B cell (primary cell): ENCODE measurements at places on chromosomes 11 and 22.

DNA sequence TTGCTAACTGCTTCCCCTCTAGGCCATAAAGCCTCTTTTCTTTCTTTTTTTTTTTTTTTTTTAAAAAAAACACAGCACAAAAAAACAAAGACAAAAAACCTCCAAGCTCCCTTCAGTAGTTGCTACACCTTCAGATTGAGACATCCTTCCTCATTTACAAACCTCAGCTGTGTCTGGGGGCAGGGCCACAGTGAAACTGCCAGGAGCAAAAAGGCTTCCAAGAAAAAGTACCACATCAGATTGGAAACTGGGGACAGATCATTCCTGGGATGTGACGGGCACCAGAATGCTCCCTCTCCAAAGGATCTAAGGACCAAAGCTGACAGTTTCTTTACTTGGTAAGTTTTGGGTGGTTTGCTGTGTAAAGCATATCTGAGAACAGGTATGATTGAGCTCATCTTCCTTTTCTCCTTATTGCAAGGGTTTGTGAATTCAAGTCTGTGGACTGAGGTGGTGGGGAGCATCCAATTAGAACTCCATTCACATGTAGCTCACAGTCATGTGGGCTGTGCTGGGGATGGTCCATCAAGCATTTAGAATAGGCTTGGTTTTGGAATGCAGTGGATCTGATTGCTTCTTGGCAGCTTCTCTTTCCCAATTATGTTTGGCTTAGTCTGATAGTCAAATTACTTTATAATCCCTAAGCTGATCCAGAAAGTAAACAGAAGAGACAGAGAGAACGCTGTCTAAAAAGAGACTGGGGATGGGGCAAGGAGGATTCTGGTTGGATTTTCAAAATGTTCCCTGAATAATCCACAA, 705 bp downstream of the BBOX1 start:
- DNase-seq: no peak

GRCh38 chr22:49462795-49463194, 364.9 kb downstream of the BRD1 start:
- DNase-seq: no peak

- DNase-seq: no peak
Measured at GRCh38 chr22:45905924-45906865, 70.8 kb downstream of the WNT7B start.

GRCh38 chr11:100550912-100551632, 136.0 kb upstream of the ARHGAP42 start:
- DNase-seq: no peak

- DNase-seq: no peak
Measured at GRCh38 chr22:26444777-26445176, 15.7 kb downstream of the ASPHD2 start.

- DNase-seq: no peak
Measured at GRCh38 chr11:23413057-23413456, 552.8 kb upstream of the CCDC179 start.

DNA sequence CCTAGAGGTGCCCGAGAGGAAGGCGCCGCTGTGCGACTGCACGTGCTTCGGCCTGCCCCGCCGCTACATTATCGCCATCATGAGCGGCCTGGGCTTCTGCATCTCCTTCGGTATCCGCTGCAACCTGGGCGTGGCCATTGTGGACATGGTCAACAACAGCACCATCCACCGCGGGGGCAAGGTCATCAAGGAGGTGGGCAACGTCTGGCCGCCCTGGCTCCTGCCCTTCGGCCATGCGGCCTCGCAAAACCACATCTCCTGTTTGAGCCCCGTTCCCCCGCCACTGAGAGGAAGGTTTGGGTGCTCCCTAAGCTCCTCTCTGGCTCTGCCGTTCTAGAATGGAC, 3.4 kb downstream of the SLC17A6 start:
- no peak for DNase-seq

DNA sequence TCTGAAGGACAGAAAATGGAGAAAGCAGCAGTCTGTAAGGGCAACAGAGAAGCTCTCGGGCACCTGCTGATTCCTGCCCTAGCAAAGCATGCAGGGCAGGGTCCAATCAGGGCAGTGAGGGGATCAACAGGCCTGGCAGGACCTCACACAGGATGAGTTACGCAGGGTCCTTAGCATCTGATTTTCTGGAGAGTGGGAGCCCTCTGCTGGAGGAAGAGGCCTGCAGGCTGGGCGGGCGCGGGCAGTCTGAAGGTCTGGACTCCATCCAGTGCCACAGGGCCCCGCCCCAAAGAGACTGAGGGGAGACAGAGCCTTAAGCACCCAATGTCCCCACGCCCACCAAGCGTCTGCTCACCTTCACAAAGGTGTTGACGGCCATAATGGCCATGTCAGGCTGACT, 28.9 kb downstream of the AP1B1 start:
- DNase-seq: no peak

GRCh38 chr22:39984006-39984405, 10.7 kb upstream of the FAM83F start:
- no peak for DNase-seq

DNA sequence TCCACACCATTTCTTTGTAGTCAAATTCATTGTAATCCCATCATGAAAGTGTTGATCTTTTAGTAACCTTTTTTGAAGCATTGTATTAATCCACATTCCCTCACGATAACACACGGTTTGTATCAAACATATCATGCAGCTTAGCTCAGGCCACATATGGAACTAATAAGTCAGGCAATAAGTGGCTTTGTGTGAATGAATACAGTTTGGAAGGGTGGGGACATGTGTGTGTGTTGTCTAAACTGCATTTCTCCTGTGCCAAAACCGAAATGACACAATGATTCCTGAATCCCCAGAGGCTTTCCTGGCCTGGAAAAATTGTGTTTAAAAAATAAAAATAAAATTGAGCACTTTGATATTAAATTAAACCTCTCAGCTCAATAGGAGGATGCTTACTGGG, 98.3 kb downstream of the WNT11 start:
- no peak for DNase-seq

DNA sequence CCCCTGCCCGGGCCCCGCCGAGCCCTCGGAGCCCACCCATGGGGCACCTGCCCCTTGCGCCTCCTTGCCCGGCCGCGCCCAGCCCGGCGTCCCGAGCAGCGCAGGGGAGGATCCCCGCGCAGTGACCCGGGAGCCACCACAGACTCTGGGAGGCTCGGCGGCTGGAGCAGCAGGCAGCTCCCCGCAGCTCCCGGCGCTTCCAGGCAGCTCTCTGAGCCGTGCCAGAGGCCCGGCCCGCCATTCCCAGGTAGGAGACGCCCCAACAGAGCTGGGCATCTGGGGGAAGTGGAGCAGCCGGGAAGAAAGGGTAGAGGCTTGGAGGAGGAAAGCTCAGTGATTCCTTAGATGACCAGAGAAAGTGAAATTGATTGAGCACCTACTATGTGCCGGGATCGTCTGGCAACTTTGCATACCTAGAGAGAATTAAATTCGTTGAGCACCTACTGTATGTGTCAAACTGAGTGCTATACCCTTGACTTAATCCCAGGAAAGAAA, 670 bp downstream of the RASD2 start:
- peak; percentile 22 for DNase-seq

DNA sequence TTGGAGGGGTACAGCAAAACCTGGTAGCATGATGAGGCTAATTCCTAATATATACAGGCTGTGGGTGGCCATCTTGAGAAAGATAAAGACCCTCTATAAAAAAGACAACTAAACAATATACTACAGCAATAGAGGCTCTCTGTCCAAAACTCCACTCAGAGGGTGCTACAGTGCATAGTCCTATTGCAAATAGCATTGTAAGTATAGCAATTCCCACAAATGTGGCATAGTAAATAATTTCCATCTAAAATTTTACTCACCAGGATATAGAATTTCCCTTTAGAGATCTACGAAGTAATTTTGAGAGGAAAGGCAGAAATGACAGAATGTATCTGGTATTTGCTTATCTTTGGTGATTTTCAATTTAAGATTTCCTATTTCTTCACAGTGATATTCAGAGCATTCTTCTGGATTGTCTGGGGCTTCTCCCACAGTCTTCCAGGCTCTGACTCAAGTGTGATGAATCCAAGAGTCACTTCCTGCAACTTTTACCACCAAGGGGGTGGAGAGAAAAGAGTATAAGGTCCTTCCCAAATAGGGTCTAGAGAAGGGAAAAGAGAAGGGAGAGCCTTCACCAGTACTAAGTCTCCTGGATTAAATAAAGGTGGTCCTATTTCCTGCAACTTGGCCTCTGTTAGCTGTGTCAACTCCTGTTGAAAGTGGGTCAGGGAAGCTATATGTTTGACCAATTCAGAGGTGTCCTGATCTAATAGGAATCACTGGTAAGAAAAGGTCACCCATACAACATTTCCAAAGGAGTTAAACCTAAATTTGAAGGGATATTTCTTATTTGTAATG, 1054.7 kb upstream of the CNTN5 start:
- no peak for DNase-seq

- no peak for DNase-seq
Measured at GRCh38 chr11:134939031-134939430, 527.0 kb upstream of the B3GAT1 start.

DNA sequence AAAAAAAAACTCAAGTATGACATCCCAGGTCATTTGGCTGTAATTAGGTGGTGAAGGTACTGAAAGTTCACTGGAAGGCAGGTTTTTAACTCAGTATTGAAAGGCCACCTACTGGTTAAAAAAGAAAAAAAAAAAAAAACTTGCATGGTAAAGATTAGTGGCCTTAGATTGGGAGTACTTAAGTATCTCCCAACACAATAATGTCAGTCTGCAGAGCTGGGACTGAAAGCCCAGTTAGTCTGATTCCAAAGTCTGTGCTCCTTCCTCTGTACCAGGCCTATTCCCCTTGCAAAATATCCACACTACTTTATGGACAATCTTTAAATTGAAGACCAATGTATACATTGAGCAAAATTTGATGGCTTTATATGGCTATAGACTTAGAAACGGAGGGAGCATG, 85.5 kb downstream of the NOX4 start:
- DNase-seq: no peak

GRCh38 chr22:20585639-20586402, 78.4 kb downstream of the MED15 start:
- no peak for DNase-seq

DNA sequence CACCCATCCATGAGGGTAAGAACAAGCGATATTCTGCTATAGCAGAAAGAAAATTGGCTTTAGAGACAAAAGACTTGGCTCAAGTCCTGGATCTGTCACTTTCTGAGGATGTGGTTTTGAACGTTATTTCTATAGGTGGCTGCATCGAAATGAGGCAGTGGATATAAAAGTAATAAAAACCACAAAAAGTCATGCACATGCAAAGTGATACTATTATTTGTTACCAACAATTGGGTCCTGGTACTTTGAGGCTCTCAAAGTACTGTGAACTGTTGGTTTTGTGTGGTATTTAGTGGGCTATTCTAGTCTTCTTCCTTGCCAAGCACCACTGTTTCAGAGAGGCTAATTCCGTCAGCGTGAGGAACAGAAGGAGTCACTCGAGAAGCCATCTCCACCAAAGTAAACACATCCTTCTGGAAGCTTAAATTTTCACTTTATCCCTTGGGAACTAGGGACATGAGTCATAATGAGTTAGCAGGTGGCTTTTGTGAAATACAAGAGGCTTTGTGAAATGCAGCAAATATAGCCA, 13.1 kb downstream of the UBASH3B start:
- no peak for DNase-seq

GRCh38 chr11:31529189-31529588, 19.6 kb downstream of the ELP4 start:
- DNase-seq: no peak

GRCh38 chr11:30585892-30586250, 282 bp downstream of the MPPED2 start:
- peak; percentile 7 for DNase-seq

- no peak for DNase-seq
Measured at GRCh38 chr11:8156877-8157276, 11.9 kb downstream of the RIC3 start.

DNA sequence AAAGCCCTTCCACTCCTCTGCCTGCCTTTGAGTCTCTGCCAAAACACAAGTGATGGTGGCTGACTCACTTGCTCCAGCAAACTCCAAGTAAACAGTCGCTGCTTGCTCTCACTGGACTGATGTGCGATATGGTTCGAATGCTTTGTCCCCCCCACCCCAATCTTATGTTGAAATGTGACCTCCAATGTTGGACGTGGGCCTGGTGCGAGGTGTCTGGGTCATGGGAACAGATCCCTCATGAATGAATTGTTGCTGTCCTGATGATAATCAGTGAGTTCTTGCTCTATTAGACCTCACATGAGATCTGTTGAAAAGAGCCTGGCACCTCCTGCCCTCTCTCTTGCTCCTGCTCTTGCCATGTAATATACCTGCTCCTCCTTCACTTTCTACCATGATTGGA, 747.9 kb downstream of the OPCML start:
- no peak for DNase-seq

DNA sequence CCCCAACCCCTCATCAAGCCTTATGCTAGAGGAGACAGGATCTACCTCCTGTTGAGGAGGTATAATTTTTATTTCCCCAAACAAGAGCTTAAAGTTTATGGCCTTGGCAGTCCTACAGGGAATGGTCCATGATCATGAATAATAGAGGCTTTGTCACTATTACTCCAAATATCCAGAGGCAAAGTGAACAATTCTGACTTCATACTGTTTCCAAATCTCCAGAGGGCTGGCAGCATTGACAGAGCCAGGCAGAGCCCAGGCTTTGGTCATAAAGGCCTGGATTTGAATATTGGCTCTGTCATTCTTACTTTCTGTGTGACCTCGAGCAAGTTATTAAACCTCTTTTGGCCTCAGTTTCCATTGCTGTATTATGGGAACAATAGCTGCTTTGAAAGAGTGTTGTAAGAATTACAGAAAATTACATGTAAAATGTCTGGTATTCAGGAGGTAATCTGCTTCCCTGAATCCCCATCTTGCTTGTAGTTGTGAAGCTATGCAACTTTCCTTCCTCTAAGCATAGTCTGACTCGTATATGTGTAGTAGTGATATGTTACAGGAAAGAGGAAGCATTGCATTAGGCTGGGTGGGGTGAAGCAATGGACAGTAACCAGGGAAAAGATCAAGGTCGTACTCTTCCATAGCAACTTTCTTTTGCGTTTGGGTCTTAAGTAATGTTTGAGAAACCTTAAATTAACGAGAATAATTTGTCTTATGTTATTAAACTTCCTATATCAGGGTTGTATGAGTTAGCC, 88.8 kb downstream of the CD44 start:
- DNase-seq: peak; percentile 28

DNA sequence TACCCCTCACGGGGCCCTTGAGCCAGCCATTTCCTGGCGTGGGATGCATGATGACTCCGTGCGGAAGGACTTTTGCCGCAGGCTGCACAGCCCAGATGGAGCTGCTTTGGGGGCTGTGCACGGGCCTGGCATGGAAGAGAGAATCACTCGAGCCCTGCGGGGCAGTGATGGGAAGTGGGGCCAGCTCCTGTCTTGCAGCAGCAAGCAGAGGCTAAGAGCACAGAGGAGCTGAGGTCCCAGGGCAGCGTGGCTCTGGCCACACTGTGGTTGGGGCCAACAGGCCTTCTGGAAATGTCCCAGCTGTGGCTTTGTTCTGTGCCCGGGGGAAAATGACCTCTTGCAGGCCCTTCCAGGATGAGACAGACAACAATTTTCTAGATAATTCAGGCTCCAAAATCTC, 92.7 kb upstream of the TIMP3 start:
- no peak for DNase-seq

- no peak for DNase-seq
Measured at GRCh38 chr11:62677156-62677555, 1.7 kb downstream of the UBXN1 start.
